Progenitor cell of endocrine pancreas (in vitro differentiated cells): ENCODE measurements at places on chromosomes 4 and X.

GRCh38 chrX:120452131-120452530 lies 17.0 kb downstream of the LAMP2 start:
- H3K4me1 ChIP-seq, result no peaks in the 10 kb centered on the region
- no peak overlapping the region for H3K4me3 ChIP-seq
- no peaks in the 10 kb centered on the region for H3K27me3 ChIP-seq
- no peak for DNase-seq
- peak overlapping the region; percentile 60 for H3K27ac ChIP-seq

DNA sequence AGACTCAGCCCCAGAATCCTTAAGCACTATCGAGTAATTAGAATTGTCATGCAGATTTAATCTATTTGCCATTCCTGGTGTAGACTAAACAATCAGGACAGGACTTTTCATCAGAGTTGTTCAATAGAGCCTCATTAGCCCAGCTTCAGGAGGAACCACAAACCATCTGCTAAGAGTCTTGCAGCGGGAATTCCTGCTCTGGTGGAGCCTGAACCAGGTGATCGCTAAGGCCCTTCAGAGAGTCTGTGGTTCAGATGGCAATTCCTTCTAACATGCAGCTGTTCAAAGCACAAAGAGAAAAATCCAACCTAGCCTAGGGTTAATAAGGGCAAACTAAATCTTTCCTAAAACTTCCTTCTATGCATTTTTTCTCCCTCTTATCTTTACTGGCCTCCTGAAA lies 119.1 kb upstream of the CPEB2 start:
- H3K4me1 ChIP-seq, result no peaks in the 10 kb centered on the region
- DNase-seq, result no peak
- H3K27ac ChIP-seq, result no peak overlapping the region
- no peak overlapping the region for H3K4me3 ChIP-seq

GRCh38 chr4:157265281-157265680 lies 44.8 kb downstream of the GRIA2 start:
- no peak overlapping the region for H3K27ac ChIP-seq
- no peaks in the 10 kb centered on the region for H3K27me3 ChIP-seq
- no peaks in the 10 kb centered on the region for H3K36me3 ChIP-seq
- no peak overlapping the region for H3K4me3 ChIP-seq

DNA sequence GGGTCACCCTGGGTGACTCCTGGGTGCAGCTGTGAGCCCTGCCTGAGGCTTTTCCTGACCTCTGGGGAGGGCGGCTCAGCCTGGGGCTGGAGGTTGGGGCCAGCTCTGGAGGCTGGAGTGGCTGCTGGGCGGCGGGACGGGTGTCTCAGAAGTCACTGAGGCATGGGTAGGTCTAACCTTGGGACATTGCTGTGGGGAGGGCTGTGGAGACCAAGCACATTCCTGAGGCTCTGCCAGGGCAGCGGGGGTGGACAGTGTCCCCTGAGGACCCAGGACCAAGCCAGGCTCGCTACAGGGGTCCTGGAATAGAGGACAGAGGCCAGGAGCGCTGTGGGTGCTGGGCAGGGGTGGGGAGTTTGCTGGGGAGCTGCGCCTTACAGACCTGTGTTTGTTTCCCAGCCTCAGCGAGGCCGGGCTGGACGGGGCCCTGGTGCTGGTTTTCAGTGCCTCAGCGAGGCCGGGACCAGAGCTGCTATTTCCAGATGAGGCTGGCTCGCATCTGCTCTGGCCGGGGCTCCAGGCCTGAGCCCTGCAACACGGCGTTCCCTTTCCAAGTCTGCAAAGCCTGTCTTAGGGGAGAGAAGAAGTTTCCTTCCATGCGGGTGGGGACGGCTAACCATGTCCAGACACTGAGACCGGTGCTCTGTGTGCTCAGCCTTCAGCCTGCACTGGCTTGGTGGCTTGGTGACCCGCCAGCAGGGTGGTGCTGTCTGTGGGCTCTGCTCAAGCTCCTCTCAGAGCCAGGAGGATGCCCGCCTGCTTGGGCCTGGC lies 3.0 kb upstream of the SLC25A6 start:
- H3K36me3 ChIP-seq, result peaks cover 13% of the 10 kb centered on the region
- H3K27me3 ChIP-seq, result no peaks in the 10 kb centered on the region
- H3K27ac ChIP-seq, result no peak overlapping the region
- H3K4me3 ChIP-seq, result peak overlapping the region; percentile 56
- DNase-seq, result no peak

DNA sequence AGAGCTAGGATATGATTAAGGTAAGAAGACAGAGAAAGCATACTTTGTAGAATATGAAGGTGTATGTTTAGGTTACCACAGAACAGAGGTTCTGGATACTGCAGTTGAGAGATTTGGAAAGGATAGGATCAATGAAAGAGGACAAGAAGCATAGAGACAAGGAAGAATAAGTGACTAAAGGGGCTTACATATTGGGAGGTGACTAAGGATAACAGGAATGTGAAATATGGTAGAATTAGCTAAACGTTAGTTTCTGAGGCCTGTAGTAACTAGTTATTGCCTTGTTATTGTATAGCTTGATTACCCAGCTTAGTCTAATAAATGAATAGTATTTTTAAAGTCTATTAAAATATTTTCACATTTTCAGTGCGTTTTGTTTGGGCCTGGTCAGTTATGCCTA lies 38.2 kb downstream of the CENPI start:
- H3K27me3 ChIP-seq, result no peaks in the 10 kb centered on the region
- no peaks in the 10 kb centered on the region for H3K4me1 ChIP-seq
- no peak overlapping the region for H3K4me3 ChIP-seq
- DNase-seq, result no peak
- H3K27ac ChIP-seq, result no peak overlapping the region

DNA sequence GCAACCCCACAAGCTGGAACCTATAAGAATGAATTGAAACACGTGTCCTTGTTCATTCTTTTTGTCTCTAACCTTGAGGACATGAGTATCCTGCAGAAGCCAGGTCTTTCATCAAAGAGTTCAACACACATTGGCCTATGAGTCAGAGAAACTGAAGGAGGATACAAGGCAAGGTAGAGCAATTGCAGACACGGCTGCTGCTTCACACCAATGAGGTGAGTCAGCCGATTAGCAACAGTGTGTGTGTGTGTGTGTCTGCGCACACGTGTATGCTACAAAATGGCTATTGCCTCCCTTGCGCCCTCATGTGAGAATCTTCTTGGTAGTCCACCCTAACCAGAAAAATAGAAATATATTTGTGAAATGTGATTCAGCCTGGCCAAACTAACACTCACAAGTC lies 1477.7 kb upstream of the IGFBP7 start:
- no peak overlapping the region for H3K27ac ChIP-seq
- no peaks in the 10 kb centered on the region for H3K27me3 ChIP-seq
- H3K4me1 ChIP-seq, result no peaks in the 10 kb centered on the region
- H3K4me3 ChIP-seq, result no peak overlapping the region

DNA sequence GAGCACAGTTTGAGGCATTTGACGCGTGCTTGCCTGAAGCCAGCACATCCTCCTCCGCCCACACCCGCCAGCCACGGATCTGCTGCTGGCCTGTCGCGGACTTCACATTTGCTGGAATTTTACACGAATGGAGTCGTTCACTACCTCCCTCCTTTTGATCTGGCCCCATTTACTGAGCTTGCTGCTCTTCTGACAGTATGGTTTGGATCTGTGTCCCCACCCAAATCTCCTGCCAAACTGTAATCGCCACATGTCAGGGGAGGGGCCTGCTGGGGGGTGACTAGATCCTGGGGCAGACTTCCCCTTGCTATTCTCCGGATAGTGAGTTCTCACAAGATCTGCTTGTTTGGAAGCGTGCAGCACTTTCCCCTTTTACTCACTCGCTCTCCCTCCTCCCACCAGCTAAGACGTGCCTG lies 19.9 kb upstream of the CPLX1 start:
- H3K4me3 ChIP-seq, result no peak overlapping the region
- H3K4me1 ChIP-seq, result no peaks in the 10 kb centered on the region
- peaks cover 18% of the 10 kb centered on the region for H3K36me3 ChIP-seq
- no peaks in the 10 kb centered on the region for H3K27me3 ChIP-seq
- no peak for DNase-seq

GRCh38 chr4:141580523-141580922 lies 55.9 kb upstream of the IL15 start:
- no peaks in the 10 kb centered on the region for H3K36me3 ChIP-seq
- no peak overlapping the region for H3K27ac ChIP-seq
- no peaks in the 10 kb centered on the region for H3K27me3 ChIP-seq
- no peak overlapping the region for H3K4me3 ChIP-seq
- H3K4me1 ChIP-seq, result no peaks in the 10 kb centered on the region
- DNase-seq, result no peak

GRCh38 chrX:154300816-154301215 lies 5.2 kb downstream of the TKTL1 start:
- H3K27me3 ChIP-seq, result no peaks in the 10 kb centered on the region
- H3K27ac ChIP-seq, result no peak overlapping the region
- no peak overlapping the region for H3K4me3 ChIP-seq
- no peaks in the 10 kb centered on the region for H3K4me1 ChIP-seq
